Stimulated activated CD4-positive, alpha-beta T cell treated with anti-CD3 and anti-CD28 coated beads, Interleukin-1b, Interleukin-23, amount 100 ng/mL, for 4 hours (primary cell): ENCODE measurements at places on chromosomes 16 and 17.

DNA sequence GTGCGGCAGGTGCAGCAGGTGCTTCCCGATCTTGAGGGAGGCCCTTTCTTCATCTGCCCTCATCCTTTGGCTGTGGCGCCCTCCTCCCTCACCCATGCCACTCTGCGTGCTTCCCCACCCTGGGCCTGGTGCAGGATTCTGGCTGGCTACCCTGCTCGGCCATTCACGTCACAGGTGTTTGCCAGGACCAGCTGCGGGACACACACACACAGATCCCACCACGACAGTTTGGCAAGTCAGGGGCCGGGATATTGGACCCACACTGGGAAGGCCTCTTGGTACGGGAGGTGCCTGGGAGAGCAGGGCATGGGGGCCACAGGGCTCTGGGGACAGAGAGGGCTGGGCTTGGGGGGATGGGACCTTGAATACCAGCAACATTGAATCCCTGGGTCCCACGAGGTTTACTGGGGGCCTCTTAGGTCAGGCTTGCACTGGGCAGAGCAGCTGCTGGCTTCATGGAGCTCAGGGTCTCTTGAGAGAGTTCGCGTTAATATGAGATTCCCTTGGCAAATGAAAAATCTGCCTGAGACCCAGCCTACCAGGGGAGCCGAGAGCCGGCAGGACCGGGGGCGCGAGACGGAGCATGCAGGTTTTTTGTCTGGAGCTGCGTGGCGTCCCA, 15.1 kb downstream of the ADCY7 start:
- no peak for DNase-seq

- DNase-seq, result no peak
These were observed 610 bp downstream of the DOC2A start for GRCh38 chr16:30009990-30010843.

- DNase-seq, result no peak
These were observed 73.3 kb downstream of the KIF2B start for GRCh38 chr17:53896047-53896446.

GRCh38 chr16:667113-667779, 686 bp upstream of the RHOT2 start:
- no peak for DNase-seq

GRCh38 chr16:86667035-86667434, 88.7 kb downstream of the FOXL1 start:
- DNase-seq, result no peak

- no peak for DNase-seq
These were observed 25.2 kb upstream of the CFAP20 start for GRCh38 chr16:58154345-58154744.

DNA sequence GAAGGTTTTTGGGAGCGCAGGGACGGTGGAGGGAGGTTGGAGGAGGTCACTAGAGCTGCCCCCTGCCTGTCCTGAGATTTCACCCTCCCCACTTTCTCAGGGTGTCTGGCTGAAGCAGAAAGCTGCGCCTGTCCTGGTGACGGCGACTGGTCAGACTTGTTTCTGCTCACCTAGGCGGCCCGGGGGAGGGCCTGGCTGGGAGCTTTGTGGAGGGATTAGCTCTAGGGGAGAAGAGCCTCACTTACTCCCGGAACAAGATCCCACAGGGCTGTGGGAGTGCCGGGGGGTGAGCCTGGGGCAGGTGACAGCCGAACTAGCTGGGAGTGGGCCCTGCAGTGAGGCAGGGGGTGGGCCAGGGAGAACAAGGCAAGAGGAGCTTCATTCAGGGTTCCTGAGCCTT, 11.5 kb downstream of the NHERF1 start:
- no peak for DNase-seq
